Neural progenitor cell (in vitro differentiated cells): ENCODE measurements at places on chromosomes 12 and 14.

DNA sequence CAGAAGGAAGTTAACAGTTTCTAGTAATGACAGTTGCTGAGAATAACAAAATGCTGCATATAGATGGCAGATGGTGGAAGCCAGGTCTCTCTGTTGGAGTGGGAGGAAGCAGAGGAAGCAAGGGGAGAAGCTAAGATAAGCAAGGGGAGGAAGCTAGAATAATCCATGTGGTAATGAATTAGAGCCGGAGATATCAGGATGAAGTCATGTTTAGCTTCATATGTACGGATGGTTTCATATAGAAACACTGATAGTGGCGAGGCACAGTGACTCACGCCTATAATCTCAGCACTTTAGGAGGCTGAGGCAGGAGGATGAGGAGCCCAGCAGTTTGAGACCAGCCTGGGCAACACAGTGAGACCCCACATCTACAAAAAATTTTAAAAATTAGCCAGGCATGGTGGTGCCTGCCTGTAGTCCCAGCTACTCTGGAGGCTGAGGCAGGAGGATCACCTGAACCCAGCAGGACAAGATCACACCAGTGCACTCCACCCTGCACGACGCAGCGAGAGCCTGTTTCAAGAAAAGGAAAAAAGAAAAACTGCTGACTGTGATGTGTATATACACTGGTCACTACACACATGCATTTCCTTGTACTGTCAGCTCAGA, 49.2 kb downstream of the ANAPC7 start:
- no peak for DNase-seq

DNA sequence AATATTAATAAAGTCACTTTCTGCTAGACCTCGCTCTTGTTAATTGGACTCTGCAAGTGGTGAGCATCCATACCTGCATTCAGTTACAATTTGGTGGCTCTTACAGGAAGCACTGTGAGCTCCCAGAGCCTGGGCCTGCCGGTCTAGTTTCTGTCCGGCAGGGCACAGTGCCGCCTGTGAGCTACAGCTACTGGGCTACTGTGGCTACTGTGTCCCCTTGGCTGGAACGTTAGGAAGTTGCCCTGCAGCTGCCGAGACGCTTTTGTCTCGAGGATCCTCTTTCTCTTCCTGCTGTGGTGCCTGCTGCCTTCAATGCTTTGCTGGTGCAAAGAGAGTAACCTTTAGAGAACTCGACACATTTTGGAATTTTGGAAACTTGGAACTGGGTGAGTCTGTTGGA, 44.6 kb upstream of the PTGDR start:
- DNase-seq: peak; percentile 56

DNA sequence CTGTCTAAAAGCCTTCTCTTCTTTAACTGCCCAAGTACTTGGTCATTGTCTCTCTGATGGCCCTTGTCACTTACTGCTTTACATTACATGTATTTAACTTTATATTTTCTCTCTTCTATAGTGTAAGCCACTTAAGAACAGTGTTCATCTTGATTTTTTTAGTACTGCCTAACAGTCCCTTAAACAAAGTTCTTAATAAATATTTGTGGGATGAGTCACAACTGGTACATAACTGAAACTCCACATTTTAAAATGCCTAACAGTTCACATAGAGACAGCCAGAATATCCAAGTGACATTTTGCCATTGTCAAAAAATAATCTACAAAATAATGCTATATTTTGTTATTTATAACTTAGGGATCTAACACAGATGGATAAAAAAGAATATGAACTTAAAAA, 146.6 kb downstream of the STXBP6 start:
- DNase-seq: no peak

GRCh38 chr12:92553389-92553788, 149.4 kb upstream of the PLEKHG7 start:
- no peak for DNase-seq

DNA sequence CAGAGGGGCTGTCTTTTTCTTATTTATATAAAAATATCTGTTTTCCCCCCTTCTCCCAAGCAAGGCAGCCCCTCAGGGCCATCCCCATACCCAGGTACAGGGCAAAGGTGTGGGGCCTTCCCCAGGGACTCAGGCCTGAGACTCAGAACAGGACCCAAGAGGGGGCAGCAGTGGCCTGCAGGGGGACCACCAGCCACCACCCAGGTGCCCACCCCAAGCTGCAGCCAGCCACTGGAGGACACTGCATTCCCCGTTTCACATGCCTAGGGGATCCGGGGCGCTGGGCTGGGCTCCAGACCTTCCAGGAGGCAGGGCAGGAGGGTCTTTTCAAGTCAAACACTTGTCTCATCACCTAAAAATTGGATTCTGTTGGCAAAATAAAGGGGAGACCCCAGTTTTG, 83.3 kb downstream of the SCARB1 start:
- peak; percentile 44 for DNase-seq

GRCh38 chr12:64059685-64060084, 162.4 kb downstream of the KICS2 start:
- no peak for DNase-seq

DNA sequence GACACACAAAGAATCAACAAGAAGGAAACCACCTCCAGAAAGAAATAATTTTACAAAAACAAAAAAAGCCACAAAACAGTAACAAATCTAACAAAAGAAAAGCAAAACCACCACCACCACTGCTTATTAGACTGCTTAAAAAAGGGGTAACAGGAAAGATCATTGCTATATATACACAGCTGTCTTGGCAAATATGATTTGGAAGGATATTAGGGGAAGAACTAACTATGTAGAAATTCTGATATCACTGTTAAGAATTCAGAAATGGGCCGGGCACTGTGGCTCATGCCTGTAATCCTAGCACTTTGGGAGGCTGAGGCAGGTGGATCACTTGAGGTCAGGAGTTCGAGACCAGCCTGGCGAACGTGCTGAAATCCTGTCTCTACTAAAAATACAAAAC, 92.5 kb downstream of the DENND5B start:
- no peak for DNase-seq

GRCh38 chr12:2083008-2083407, 30.2 kb downstream of the CACNA1C start:
- no peak for DNase-seq

GRCh38 chr12:94725375-94726168, 75.2 kb upstream of the TMCC3 start:
- peak; percentile 77 for DNase-seq

GRCh38 chr14:96616161-96616721, 114.1 kb downstream of the PAPOLA start:
- peak; percentile 44 for DNase-seq

GRCh38 chr12:49764126-49764525, 22.8 kb downstream of the TMBIM6 start:
- DNase-seq: no peak

DNA sequence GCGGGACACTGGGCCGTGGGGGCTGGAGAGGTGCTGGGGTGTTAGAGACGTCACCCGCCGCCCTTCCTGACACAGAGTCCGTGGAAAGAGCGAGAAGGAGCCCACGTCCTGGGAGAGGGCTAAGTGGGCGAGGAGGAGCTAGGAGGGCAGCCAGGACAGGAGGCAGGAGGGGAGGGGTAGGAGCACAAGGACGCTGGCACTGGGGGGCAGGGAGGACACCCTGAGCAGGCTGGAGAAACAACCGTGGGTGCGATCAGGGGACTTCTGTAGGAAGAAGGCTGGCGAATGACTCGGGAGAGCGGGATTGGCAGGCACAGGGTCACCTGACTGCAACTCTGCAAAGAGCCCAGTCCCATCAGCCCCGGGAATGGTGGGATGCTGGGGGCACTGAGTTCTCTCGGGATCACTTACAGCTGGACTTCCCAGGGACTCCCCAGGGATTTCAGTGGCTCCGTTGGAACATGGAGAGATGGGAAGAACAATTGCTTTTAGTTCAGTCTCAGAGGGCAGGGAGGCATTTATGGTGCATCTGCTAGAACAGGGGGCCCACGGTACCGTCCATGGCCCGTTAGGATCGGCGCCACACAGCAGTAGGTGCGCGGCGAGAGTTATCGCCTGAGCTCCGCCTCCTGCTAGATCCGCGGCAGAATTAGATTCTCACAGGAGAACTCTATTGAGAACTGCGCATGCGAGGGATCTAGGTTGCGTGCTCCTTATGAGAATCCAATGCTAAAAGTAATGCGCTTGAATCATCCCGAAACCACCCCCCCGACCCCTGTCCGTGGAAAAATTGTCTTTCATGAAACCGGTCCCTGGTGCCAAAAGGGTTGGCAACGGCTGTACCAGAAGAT, 24.3 kb downstream of the UBR7 start:
- DNase-seq: no peak

DNA sequence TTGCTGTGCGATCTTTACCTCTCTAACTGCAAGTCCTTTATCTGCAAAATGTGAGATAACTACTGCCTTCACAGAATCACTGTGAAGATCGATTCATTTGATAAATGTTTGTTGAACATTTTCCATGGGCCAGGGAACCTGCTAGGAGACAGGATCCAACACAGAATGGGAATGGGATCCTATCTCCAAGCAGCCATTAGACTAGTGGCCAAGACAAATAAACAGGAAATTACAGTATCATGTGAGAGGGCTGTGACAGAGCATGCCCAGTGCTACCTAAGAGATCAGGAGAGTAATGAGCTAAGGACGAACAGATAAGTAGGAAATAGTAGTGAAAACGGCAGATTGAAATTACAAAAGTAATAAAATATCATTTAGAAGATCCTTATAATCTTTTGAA, 105.7 kb downstream of the GRIN2B start:
- no peak for DNase-seq

DNA sequence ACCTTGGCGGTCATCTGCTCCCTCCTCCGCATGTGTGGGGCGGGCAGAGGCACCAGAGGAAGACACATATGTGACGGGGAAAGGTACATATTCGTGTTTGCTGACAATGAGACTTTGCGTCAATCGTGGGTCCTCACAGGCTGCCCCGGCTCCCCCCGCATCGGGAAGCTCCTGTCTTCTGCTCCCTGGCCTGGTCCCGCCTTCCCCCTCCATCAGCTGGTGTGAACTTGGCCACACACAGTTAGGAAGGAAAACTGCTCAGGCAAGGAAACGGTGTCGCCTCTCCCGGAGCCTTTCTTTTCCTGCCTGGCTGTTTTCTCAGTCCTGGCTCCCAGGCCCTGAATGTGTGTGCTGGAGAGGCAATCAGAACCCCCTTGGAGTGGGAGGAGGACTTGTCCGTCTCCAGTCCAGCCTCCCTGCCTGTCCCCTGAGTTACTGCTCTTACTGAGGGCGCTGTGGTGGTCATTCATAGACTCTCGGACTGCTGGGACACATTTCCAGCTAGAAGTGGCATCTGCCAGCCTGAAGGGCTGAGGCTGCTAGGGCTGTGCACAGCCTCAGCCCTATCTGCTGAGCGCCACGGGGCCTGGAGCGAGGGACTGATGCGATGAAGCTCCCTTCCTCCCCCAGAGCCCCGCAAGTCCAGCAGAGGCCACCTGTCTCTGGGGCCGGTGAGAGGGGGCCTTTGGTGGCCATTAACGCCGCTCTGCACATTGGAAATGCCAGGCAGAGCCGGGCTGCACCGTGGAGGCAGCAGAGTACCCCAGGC, 44.2 kb upstream of the TSPAN9 start:
- no peak for DNase-seq

DNA sequence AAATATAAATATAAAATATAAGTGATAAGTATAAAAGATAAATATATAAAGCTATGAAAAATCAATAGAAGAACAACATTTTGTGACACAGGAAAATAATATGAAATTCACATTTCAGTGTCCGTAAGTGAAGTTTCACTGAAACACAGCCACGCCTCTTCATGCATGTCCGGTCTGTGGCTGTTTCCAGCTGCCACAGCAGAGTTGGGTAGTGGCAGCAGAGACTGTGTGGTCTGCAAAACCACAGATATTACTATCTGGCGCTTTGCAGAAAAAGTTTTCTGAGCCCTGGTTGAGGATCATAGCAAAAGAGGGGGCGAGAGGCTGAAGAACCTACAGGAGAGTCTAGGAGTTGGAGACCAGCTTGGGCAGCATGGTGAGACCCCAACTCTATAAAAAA, 780 bp downstream of the SERPINA4 start:
- DNase-seq: no peak

- DNase-seq: no peak
Observed at GRCh38 chr14:68412505-68413465, 380.1 kb downstream of the ZFP36L1 start.

DNA sequence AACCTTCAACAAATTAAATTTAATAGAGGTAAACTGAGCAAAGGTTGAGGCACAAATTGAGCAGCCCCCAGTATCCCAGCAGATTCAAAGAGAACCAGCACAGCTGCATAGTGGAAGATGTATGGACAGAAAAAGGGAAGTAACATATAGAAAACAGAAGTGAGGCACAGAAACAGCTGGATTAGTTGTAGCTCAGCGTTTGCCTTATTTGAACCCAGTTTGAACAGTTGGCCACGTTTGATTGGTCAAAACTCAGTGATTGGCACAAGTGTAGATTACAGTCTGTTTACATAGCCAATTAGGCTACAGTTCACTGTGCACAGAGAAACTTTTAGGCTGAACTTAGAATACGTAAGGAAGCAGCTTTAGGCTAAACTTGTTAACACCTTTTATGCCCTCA, 315.5 kb downstream of the RMST start:
- DNase-seq: no peak

DNA sequence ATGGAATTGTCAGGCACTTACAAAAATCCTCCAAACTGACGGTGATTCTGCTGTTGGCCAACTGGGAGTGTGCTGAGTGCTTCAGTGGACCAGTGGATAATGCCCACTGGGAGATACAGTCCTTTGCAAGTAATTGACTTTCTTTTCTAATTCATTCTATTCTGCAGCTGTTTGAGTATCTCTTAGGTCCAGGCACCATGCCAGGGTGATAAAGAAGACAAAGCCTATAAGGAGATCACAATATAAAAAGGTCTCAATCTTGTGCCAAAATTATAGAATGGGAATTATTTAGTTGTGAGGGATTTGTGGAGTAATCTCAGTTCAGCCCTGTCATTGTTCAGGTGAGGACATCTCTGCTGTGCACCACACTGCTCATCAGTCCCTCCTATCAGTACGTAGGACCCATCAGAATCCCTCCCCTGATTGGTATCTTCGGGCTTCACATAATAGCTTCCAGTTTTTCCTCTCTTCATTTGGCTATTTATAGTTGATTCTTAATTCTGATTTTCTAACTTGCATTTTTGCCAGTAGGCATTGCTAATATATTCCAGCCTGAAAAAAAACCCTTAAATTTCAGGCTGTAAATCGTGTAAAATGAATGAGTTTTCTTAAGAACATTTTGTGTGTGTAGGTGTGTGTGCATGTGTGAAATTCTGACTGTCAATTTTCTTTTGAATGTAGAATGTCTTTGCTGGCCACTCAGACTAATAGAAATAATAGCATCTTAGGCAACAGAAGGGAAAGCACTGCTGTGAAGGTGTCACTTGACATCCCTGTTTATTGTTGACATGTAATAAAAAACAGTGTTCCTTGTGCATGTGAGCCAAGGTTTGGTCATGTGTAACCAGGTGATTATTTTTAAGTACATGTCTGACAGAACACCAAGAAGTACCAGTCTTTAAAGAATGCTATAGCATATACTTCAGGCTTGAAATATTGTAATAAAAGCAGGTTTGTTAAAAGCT, 457.6 kb upstream of the RGS6 start:
- no peak for DNase-seq

DNA sequence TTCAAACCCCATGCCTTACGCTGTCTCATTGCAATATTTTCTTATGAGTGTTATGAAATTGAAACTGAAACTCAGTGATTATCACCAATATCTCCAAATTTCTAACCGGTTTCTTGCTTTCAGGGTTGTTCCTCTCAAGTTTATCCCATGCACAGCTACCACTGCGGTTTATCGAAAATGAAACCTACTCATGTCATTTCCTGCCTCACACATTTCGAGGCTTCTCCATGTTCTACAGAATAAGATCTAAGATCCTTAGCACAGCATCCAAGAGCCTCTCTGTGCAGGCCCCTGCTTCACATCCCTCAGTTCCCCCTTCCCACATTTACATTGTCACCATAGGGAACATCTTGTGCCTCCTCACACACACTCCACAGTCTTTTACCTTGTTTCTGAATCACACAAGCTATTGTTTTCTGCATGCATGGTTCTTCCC, 45.5 kb upstream of the FAR2 start:
- no peak for DNase-seq
